ENCODE measurements at places on chromosomes 2 and 18.

- no peak for DNase-seq
These were observed 64.9 kb downstream of the EPAS1 start for GRCh38 chr2:46361920-46362666.

GRCh38 chr2:143732076-143732475, 602.9 kb downstream of the ARHGAP15 start:
- DNase-seq, result no peak

GRCh38 chr18:29181151-29181901, 1004.4 kb upstream of the CDH2 start:
- DNase-seq, result no peak

DNA sequence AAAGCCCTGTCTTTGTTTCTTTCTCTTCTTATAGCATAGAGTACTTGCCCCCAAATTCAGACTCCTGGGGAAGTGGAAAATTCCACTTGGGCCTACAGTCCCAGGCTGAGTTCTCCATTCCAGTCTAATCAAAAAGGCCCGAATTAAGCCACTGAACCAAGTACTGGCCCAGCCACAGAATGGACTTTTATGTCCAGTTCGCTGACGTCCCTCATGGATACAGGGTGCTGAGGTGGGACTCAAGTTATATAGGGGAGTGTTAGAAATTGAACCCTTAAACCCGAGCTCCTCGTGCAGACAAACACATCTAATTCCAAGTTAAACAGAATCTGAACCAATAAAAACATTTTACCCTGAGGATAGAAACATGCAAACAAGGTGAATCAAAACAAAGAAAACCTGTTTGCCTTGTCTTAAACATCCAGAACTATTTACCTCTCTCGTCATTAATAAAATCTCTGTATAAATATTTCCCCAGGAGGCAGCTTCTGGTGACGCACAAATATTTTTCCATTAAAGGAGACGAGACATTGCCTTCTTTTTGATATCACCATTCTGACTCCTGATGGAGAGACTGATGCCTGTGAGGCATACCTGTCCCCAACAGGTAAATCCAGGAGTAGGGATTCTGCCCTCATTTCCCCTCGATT, 136.8 kb upstream of the ARL4C start:
- no peak for DNase-seq

DNA sequence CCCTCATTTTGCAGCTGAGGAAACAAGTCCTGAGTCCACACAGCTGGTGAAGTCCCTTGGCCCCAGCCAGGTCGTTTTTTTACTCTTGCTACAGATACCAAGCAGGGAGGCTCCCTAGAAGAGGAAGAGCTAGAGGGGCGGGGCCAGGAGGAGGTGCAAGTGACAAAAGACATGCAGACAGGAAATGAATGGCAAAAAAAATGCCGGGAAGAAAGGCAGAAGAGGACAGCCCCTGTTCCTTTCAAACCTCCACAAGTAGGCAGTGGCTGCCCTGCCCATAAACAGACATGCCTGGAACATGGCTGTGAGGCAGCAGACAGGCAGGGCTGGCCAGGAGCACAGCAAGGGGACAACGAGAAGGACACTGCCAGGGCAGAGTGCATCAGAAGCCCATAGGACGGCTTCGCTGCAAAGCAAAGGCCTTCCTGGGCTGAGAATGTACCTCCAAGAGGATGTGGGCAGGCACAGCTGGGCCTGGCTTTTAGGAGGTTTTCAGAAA, 108.7 kb downstream of the ZBTB7C start:
- DNase-seq, result no peak

- no peak for DNase-seq
These were observed 2.6 kb downstream of the ZNF521 start for GRCh38 chr18:25349131-25349925.

DNA sequence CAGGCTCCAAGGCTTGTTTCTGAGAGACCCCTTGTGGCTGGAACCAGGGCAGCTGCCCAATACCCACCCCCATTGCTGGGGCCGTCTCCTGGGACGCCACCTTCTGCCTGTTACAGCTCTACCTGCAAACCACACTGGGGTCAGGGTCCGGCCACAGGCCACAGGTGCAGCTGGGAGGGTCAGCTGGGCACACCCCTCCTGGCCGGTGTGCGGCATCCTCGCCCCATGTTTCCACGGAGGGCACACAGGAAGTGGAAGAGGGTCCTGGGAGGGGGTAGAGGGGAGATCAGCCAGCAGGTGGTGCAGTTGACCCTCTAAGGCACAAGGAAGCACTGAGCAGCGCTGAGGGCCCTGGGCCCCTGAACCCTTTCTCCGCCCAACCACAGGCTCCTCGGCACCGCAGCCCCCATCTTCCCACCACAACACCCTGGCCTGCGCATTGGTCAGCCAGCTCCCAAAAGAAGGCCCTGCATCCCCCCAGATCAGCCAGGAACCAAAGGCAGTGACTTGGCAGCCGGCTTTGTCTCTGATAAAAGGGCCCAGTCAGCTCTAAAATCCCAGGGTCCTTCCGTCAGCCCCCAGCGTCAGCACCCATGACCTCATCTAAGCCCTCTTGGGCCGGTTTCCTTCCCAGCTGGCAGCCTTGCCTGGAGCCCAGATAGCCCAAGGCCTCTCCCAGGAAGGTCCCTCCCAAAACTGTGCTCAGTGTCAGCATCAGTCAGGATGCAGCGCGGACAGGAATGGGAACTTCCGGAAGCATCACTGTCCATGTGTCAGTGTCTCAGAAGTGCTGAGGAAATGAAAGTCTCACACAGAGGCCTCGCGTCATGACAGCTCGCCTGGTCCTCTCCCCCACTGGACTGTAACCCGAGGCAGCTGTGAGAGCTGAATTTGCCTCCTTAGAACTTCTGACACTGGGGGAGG, 1.7 kb downstream of the ERFE start:
- DNase-seq, result peak; percentile 16

DNA sequence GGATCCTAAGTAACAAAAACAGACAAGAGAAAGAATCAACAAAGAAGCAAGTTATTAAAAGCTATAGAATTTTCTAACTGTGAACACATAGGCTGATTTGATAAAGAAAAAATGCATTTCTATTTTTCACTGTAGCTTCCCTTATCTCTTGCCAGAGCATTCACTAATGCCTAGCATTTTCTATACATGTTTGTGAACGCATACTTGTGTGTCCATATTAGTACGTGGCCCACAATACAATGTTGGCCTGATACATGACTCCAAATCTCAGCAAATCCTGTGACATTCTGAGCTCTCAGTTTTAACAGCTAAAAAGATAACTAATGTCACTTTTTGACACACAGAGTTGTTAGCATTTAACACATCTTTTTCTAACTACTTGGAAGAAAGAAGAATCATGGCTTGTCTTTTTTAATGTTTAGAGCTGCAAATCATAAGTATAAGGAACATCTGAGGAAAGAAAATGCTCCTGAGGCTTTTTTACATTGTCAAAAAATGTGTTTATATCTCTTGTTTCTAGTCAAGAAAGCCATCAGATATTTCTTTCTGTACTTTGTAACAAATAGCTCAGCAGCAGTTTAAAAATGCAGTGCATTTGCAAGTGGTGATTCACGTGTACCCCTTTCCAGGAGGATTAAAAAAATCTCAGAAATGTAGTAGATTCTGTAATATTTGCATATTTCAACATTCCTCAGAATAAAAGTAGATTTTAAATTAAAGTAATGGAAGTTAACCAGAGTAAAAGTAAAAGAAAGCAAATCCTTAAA, 1646.8 kb upstream of the TMEFF2 start:
- DNase-seq, result no peak

- DNase-seq, result no peak
These were observed 89.7 kb downstream of the CRIM1 start for GRCh38 chr2:36445185-36445866.
